ENCODE measurements at places on chromosomes 2 and 18.

GRCh38 chr18:69871363-69871762 is 76.3 kb downstream of the CD226 start:
- no peak for DNase-seq

GRCh38 chr2:178241844-178242551 is 47.7 kb downstream of the OSBPL6 start:
- peak; percentile 94 for DNase-seq

DNA sequence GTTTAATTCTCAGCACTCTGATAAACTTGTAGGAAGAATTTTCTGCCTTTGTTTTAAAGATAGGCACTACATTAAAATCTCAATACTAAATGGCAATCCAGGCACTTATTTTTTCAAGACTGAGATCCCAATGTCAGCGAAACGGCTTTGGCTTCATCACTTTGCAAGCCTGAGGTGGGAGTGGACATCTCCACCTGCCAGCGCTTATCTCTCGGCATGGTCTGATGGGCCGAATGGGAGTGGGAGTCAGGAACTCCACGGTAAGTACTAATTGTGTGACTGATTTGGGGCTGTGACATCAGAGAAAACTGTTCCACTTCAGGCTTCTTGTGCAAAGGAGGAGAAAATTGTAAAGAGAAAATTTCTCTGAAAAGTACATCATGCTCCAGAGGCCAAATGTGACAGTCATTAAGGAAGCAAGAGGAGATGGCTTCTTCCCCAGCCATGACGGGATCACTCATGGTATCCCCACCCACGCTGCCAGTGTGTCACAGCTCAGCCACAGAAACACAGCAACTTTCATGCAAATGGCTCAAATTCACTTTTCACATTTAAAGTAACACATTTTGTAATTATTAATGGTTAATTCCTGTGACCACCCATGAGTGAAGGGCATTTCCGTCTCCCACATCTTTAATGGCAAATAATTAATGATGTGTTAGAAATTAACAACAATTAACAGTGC is 385.5 kb upstream of the HNRNPA3 start:
- DNase-seq, result no peak

DNA sequence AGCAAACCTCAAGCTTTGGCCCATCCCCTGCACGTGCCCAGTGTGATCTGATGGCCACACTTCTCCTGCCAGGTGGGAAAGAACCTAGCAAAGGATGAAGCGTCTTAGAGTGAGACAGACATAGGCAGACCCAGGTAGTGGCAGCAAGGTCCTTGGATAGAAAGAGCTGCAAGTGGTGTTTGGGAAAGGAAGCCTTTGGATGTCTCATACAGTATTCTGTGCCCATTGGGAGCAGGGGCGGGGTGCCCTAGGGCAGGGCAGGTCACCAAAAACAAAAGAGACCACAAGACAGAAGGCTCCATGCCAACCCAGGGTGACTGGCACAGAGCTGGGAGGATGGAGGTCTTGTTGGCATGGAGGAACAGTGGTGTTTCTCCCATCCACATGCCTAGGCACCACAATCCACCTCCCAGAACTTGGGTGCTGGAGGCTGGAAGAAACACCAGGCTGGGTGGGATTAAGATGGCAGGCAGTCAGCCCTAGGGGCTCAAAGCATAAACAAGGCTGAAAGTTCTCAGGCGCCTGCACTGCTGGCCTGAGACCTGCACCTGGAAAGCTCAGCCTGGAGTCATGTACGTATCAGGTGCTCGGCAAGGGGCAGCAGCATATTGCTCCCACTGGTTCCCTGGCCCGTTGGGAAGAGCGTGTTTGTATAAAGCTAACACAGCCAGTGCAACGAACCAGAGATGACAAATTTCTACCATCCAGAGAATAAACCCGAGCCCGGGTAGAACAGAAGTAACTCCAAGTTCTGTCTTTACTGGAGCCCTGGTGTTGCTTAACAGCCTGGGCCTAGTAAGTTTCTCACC is 52.9 kb downstream of the CRACDL start:
- DNase-seq, result no peak

DNA sequence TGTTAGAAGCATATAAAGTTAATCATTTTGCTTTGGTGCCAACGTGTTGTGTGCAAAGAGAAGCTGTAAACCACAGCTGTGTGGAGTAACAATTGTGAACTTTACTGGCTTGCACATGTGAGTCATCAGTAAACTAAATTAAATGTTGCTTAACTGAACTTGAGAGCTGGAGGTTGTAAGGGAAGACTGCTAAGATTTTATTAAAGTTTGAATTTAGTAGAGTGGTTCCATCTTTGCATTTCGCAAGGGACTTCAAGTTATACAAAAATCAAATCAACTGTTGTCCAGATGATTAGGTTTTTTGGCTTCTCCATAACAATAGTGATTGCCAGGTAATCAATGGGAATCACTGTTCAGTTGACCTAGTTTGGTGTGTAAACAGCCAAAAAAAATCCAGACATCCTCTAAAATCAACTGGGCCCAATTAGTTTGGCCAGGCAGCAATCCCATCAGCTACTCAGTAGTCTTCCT is 247.4 kb downstream of the MYO3B start:
- no peak for DNase-seq

- no peak for DNase-seq
Observed at GRCh38 chr2:140454717-140455116, 1674.5 kb upstream of the NXPH2 start.

DNA sequence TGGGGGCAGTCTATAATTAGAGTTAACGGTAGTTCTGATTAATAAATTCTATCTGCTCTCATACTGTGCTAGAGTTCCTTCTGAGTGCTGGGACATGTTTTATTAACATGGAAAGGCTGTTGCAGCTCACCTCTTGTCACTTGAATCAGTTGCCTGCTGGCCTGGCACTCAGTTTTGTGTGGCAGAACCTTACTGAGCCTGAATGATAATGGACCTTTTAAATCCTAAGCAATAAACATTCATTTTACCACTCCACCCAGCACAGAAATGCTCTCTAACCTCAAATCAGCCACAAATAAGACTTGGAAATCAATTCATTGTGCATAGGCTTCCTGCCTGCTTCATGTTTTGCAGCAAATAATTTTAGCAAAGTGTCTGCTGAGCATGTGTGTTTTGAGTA is 115.0 kb upstream of the RBMS1 start:
- no peak for DNase-seq

DNA sequence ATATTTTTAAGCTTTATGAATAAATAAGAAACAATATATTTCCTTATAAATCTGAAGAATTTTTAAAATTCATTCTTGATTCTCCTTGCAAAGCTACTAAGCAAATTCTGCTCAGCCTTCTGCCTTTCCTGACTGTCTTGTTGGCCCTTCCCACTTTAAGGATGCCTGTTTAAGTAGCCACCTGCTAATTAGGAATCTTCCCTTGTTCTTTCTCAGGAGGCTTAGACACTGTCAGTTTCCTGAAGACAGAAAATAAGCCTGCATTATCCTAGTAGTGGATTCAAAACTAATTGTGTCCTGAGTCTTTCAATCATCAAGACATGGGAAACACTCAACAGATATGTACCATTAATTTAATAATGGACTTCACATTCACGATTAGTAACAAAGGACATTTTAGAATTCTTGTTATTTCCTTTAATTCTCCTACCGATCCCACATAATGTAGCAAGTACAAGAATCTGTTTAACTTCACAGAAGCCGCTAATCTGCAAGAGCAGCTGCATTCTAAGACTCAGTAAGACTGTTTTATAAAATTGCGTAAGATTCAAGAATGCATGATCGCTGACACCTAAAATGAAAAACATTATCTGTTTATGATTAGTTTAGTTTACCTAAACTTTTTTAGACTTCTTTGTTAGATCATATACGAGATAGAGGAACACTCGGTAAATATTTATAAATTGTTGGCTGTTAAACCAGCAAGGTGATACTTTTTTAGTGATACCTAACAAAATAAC is 445.4 kb upstream of the DSEL start:
- no peak for DNase-seq

- DNase-seq, result no peak
Observed at GRCh38 chr2:1484131-1484884, 71.0 kb downstream of the TPO start.

DNA sequence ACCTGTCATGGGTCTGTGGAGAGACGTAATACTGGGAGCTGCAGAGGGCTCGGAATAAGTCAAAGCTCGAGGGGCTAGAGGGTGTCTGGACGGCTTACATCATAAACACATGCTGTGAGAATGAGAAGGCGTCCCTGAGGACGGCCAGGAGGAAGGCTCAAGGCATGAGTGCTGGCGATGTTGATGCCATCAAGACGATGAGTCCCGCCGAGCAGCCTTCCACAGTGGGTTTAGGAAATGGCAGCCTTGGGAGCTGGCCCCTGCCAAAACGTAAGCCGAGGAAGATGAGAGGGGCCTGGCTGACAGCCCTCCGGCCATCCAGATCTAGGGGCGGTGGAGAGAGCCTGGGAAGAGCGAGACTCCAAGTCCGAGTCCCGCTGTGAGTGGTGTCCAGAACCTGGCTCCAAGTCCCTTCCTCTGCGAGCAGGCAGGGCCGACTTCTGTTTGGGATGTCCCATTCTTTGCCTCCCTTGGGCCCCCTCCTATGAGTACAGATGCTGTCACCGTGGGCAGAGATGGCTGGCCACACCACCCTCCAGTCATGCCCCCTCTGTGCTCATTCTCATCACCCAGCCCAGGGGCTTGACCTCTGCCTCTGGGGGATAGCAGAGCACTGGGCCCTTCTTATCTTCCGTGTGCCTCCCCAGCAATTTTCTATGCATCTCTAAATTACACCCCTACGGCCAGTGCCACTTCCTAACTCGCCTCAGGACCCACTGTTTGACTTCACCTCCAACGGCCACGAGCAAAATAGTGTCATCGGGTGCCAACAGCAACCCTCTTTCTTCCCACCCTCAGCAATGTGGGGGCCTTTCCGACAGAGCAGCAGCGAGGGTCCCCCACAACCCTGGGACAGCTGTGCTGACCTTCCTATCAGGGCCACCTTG is 175.7 kb downstream of the FAM210A start:
- DNase-seq, result no peak

DNA sequence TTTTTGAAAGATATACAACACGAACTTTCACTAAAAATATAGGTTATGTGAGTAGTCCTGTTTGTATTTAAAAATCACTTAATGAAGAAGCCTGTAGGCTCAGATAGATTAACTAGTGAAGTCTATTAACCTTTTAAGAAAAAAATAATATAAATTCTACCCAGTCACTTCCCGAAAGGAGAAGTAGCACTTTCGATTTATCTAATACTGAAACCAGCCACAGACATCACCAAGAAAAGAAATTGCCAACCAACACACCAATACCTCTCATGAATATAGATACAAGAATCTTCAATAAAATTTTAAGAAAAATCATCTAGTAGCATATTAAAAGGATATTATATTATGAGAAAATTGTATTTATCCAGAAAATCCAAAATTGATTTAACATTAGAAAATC is 160.5 kb downstream of the GALNT13 start:
- no peak for DNase-seq

DNA sequence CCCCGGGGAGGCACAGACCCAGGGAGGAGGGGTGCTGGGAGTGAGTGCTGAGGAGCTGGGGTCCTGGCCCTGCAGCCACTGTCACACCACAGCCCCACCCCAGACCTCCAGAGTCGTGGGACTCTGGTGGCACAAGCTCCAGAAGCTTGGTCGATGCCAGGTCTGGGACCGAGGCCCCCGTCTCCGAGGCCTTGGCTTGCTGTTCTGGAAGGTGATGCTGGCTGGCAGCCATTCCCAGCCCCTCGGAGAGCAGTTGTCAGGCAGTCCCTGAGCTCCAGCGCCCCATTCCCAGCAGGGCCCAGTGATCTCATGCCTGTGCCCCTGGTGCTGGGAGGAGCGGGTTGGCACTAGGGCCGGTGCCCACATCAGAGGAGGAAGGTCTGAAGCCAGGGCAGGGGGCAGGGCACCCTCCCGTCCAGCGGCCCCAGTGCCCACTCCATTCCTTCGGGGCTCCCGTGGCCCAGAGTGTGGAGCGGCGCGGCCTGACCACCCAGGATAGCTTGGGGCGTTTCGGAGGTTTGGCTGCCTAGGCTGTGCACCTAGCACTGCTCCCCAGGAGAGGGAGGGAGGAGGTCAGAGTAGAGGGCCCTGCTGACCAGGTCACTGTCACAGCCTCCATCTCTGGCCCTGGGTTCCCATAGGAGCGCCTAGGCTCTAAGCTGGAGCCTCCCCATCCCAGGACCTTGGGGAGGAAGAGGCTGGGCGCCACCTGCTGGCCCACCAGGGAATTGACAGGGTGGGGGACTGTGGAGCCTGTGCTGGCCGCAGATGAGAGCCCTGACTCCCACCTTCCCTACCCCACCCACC is 16.8 kb upstream of the ALPI start:
- no peak for DNase-seq

DNA sequence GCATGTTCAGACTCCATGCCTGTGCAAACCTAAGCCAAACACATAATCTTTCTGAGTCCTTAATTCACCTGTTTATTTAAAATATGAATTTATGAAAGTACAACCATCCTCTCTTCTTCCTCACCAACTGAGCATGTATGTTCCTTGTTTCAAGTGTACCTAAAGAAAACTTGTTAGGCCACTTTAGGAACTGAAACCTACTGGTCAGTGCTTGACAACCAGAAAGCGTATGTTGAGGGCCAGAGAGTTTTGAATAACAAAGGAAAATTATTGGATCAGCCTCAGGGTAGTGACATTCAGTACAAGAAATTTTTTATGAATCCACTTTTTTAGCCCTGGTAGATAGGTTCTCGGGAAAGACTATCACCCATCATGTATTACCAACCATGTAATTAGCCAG is 847.6 kb upstream of the CELF4 start:
- DNase-seq, result no peak

GRCh38 chr2:187107001-187107400 is 258.0 kb upstream of the ZSWIM2 start:
- no peak for DNase-seq

DNA sequence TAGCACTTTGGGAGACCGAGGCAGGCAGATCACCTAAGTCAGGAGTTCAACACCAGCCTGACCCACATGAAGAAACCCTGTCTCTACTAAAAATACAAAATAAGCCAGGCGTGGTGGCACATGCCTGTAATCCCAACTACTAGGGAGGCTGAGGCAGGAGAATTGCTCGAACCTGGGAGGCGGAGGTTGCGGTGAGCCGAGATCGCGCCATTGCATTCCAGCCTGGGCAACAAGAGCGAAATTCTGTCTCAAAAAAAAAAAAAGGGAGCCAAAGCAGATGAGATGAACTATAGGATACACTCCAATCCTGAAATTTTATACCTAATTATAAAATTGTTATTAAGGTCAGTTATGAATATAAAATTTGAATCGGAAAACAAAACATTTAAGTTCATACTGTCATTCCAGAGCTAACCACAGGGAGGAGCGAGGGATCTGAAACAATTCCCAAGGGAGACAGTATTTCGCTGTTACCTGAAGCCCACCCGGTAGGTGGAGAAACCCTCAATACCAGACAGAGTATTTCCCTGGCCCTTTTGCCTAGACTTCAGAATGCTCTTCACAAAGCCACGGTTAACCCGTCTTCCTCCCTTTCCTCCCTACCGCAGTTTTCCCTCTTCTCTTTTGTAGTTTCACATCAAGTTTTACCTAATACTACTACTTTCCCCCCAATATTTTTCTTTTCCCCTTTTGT is 1.4 kb downstream of the PPM1G start:
- DNase-seq, result peak; percentile 21

- DNase-seq, result no peak
Observed at GRCh38 chr2:6113786-6114185, 421.6 kb downstream of the SOX11 start.

All from NCI-H446 treated with DMSO at 0.1 percent for 48 hours (cell line).